Stromal cell of bone marrow (primary cell): ENCODE measurements at places on chromosomes 6 and 20.

DNA sequence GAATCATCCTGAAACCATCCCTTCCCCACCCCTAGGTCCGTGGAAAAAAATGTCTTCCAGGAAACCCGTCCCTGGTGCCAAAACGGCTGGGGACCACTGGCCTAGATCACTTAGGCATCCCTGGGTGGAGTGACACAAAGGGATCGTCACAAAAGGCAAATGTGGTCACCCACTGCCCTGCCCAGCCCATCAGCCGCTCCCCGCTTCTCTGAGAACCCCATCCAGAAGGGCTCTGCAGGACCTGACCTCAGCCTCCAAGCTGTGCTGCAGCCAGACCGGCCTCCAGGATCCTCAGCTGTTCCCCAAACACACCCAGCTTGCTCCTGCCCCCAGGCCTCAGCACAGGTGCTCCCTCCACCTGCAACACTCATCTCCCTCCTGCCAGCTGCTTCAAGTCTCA, 61.6 kb downstream of the PREX1 start:
- DNase-seq = no peak

DNA sequence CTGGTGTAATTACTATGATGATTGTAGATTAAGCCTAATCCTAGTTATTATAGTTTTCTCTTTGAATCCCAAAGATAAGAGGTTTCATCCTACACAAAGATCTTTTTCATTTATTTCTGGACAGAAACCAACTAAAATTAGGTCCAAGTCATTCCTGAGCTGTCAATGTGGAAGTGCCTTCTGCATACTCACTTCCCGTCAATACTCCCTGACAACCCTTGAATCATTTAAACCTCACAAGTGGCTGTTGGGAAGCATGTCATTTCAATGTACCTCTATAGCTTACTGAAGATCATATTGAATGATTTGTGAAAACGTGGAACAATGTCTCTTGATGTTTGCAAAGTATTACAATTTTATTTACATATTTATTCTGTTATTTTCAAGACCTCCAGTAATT, 274.1 kb downstream of the HACE1 start:
- DNase-seq = no peak

- DNase-seq = no peak
These were observed 11.8 kb downstream of the ENPP1 start for GRCh38 chr6:131819572-131820124.

DNA sequence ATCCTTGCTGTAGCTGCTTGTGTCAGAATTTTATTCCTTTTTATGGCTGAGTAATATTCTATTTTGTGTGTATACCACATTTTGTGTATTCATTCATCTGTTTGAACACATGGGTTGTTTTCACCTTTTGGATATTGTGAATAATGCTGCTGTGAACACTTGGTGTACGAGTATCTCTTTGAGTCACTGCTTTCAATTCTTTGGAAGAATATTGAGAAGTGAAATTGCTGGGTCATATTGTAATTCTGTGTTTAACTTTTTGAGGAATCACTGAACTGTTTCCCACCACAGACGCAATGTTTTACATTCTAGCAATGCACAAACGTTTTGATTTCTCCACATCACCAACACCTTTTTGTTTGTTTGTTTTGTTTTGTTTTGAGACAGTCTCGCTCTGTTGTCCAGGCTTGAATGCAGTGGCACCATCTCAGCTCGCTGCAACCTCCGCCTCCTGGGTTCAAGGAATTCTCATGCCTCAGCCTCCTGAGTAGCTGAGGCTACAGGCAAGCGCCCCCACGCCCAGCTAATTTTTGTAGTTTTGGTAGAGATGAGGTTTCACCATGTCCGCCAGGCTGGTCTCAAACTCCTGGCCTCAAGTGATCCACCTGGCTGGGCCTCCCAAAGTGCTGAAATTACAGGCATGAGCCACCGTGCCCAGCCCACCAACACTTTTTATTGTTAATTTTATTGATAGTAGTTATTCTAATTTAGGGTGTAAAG, 21.7 kb downstream of the CPXM1 start:
- DNase-seq = no peak

GRCh38 chr6:122831511-122831910, 42.5 kb downstream of the SMPDL3A start:
- DNase-seq = no peak

- no peak for DNase-seq
These were observed 43.9 kb downstream of the CDH4 start for GRCh38 chr20:61295682-61296628.

DNA sequence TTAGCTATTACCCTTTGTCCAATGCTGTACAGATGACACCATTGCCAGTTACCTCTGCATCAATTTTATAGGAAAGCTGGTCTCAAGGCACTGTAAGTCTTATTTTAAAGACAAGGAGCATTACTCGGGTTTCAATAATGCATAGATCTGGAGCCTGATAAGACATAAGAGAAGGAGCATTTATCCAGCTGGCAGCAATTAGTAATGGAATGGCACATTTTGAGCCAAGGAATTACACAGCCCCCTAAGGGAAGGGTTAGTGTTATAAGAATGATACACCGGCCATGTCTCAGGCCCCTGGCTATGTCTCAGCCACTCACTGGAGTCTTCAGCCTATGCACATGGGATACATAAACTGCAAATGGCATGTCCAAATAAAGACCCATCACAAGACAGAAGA, 23.1 kb upstream of the TMEM242 start:
- no peak for DNase-seq

DNA sequence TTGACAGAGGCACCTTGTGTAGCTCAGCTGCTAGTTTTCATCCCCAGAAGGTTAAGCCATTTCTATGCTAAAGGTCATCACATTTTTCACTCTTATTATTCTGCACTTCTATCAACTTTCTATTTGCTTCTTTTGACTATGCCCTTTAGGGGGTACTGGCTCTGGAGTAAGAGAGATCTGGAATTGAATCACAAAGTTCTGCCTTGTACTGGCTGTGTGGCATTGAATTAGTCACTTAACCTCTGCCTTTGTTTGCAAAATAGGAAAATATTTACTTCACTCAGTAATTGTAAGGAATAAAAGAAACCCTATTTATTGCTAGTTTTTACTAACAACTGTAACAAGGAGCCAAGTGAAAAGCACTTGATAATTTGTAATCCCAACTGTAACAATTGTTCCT, 56.8 kb upstream of the MTRF1L start:
- DNase-seq = no peak

DNA sequence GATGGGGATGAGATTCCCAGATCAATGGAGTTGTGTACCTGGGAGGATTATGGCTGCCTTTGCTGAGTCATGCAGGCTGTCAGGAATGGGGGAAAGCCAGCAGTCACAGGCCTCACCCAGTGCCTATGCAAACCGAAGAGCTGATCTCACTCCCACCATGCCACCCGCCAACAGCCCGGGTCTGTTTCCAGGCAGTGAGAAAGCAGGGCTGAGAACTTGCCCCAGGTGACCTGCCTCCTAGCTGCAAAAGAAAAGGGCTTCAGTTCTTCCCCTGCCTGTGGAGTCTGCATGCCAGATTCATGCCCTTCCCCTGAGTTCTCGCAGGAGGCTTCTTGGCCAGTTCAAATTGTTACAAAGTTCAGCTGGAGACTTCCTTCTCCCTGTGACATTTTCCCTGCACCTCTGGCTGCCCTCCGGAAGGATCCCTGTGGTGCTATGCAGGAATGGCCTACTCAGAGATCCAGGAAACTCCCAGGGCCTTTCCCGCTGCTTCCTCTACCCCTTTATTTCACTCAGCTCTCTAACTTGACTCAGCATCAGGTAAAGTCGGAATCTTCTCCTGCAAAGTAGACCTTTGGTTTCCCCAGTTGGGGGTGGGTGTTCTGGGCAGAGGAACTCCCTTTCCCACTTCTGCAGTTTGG, 71.5 kb upstream of the B3GAT2 start:
- DNase-seq = no peak

DNA sequence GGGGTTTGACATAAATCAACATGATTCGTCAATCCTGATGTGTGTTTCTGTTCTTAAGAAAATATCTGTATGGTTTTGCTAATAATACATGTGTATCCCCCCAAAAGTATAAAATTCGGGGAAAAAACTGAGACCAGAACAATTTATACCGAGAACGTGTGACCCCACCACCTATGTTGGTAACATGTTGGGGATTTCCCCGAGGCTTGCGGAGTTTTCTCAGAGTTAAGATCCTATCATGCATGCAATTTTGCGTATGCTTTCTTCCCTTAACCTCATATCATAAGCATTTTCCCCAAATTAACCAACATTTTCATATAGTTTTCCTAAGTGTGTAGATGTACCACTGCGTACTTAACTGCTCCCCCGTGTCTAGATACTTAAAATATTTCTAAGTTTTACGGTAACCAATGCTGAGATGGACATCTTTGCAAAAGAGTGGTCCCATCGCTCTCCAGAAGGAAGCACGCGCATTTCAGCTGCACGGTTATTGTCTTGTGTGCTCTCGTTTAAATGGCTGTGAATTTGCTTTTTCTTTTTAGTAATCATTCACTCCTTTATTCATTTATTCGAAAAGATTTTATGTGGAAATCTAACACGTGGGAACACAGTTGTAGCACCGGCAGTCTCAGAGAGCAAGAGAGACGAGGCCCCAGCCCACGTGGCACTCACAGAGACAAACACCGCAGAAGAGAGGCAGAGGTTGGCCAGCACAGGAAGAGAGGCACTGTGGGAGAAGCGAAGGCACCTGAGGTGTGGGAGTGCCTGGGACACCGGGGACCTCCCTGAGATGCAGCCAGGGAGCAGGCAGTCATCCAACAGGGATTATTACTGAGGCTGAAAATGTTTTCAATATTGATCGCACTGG, 13.2 kb upstream of the IRF4 start:
- DNase-seq = no peak

- no peak for DNase-seq
These were observed 837 bp upstream of the MAD2L1BP start for GRCh38 chr6:43634702-43635303.

- DNase-seq = peak; percentile 50
These were observed at the start of gene DDO for GRCh38 chr6:110415086-110415916. Gene DDO, minus strand, starts transcription at chr6:110415575. Its CDS starts 2,113 bp downstream, at chr6:110413462.

- DNase-seq = no peak
These were observed 38.5 kb downstream of the CPXM1 start for GRCh38 chr20:2761885-2762284.

GRCh38 chr6:579339-579738, 77.6 kb downstream of the HUS1B start:
- no peak for DNase-seq

DNA sequence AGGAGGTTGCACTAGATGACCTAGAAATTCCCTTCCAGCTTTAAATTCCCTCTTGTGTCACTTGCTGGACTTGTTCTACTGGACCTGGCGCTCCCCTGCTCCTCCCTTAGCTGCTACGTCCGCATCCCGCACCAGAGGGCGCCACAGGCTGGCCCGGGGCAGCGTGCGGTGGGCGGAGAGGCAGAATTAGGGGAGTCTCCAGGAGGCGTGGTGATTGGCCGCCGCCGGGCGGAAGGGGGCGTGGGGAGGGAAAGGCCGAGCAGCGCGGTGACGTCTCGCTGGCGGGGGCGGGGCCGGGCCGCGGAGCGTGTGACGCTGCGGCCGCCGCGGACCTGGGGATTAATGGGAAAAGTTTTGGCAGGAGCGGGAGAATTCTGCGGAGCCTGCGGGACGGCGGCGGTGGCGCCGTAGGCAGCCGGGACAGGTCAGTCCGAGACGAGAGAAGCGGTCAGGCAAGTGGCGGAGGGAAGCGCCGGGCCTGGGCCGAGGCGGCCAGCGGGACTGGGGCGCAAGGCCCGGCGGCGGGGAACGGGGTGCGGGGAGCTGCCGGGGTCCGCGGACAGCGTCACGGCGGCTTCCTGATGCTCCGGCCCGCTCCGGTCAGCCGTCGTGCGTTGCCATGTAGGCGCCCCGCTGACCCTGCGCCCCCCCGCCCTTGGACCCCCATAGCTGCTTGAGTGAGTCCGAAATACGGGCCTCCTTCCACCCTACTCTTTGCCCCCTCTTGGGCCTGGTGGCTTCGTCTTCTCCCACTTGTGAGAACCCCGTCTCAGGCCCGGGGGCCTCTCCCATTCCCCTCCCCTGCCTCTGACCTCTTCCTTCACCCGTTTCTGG, at the start of gene PPARD:
Gene PPARD (plus strand): TSS at position 301 of the 834 bp plus-strand sequence. CDS start 68,530 bp downstream, outside the sequence.
- DNase-seq = peak; percentile 90

- DNase-seq = no peak
These were observed 1.7 kb downstream of the ZUP1 start for GRCh38 chr6:116666869-116667268.

- DNase-seq = no peak
These were observed 75.4 kb downstream of the GRM4 start for GRCh38 chr6:34070315-34071135.

GRCh38 chr6:142381845-142382378, 80.1 kb downstream of the ADGRG6 start:
- no peak for DNase-seq

DNA sequence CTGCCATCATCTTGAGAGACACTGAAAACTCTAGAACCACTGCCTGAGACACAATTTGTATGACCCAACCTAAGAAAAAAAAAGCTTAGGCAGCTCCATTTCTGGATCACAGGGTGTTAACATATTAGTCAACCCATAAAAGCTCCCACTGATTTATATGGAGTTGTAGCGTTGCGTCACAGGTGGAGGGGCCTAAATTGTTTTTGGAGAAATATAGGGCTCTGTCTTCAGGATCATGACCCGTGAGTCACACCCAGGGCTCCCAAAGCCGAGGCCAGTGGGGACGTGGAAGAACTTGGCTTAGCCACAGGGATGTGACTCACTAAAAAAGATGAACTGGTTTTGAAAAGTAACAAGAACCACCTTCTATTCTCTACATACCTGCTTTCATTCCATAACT, 116.5 kb upstream of the BMP2 start:
- peak; percentile 91 for DNase-seq

DNA sequence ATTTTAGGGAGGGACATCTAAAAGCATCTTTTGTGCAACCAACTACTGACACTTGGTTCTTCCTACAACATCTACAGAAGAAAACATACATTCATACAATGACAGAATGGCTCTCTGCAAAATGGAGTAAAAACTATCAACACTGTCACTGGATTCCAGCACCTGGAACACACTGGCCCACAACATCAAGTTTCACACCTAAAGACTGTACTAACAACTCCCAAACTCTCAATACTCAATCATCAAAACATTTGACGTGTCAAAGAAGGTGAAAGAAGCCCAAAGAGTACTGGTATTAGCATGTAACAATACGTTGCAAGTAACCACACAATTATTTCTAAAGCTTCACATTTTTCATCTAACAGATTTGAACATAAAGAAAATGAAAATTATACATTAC, 2.1 kb downstream of the CPNE1 start:
- DNase-seq = no peak

GRCh38 chr20:10642856-10643559, 30.8 kb downstream of the JAG1 start:
- no peak for DNase-seq

GRCh38 chr6:155495011-155495768, 39.6 kb upstream of the NOX3 start:
- DNase-seq = peak; percentile 82

GRCh38 chr6:35181933-35182612, 31.7 kb upstream of the SCUBE3 start:
- peak; percentile 76 for DNase-seq

GRCh38 chr6:47519279-47519678, 41.7 kb downstream of the CD2AP start:
- DNase-seq = no peak

GRCh38 chr6:137214931-137215330, 4.3 kb downstream of the IFNGR1 start:
- no peak for DNase-seq
